Tongue (tissue), 3 donors: ENCODE measurements at places on chromosomes 11 and 22. TPM values are rescaled to one million over a fixed set of nuclear protein-coding genes. Genes with fewer than 3 reads are reported as not detected.
A peak's percentile ranks its signal among the peaks of the same experiment; 100 is the strongest.

Gene JHY
- total RNA-seq: 1.1 TPM

Gene SLC22A9
- not detected for total RNA-seq

Gene CD6
- not detected for total RNA-seq

Gene MS4A6E
- total RNA-seq: not detected

Gene SLC37A2
- total RNA-seq: 3.9 TPM

Gene MYRF
- 1.4 TPM for total RNA-seq

Gene PHF21B
- 0.21 TPM for total RNA-seq

Gene CLCF1
- total RNA-seq: 5.3 TPM

Gene BDNF
- 1.5 TPM for total RNA-seq

DNA sequence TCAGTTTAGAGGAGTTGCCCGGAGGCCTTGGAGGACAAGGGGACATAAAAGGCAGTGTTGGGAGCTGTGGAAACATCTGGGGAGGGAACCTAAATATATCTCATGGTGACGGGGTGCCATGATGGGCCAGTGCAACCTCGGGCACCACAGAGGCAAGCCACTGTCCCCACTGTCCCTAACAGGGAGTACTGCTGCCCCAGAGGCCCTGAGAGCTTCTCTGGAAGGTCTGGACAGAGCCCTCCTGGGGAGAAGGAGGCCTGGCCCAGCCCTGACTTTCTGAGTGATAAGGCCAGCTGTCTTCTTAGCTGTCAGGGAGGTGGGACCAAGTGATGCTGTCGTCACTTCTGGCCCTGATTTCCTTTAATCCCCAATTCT, 5.5 kb upstream of the P2RY6 start:
- DNase-seq: peak; percentile 79

DNA sequence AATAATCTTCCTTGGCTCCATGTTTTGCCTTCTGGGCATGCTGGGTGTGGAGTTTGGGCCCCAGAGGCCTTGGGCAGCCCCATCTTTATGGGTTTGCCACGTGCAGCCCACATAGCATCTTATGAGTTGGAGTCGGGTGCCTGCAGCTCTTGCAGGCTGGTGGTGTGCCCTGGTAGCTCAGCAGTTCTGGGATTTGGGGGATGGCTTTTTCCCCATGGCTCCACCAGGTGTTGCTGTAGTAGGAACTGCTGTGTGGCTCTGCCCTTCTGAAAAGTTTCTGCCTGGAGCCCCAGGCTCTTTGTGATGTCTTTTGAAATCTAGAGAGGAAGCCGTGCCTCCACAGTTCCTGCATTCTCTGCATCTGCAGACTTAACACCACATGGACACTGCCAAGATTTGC, 16.8 kb downstream of the EED start:
- DNase-seq: no peak

DNA sequence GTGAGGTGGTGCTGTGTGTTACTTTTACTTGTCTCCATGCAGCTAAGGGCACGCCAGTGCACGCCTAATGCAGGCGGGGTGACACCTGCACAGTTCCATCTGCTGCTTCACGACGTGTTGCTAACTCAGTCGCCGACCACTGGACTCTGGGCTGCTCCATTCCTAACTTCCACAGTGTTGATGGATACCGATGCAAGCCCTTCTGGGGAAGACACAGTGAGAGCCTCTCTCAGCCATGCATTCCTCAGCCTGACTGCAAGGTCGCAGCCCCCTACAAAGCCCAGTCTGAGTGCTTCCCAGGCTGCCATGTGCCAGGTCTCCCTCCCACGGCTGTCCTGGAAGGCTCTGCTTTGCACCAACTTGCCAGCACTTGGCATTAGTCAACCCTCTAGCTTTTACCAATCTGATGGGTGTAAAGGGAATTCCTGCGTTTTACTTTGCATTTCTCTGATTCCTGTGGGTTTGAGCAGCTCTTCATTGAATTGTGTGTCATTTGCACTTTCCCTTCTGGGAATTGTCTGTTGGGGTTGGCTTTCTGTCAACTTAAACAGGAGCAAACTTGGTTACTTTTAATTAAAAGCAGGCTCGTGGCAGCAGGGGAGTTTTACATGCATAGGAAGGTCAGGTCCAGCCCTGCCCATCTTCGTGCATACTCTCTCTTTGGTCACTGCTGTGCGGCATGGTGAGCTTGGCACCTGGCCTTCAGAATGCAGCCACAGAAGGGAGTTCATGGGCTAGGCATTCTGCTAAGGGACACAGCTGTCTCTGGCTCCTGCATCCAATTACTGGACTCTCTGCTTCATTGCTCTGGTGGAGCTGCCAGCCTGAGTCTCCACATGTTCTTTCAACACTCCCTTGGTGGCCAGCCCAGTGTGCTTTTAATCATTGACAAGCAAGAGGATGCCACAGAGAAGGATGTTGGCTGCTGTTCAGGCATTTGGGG, 34.6 kb upstream of the SHANK2 start:
- peak; percentile 84 for DNase-seq

GRCh38 chr11:28713850-28714249, 605.7 kb downstream of the METTL15 start:
- peak; percentile 8 for DNase-seq

DNA sequence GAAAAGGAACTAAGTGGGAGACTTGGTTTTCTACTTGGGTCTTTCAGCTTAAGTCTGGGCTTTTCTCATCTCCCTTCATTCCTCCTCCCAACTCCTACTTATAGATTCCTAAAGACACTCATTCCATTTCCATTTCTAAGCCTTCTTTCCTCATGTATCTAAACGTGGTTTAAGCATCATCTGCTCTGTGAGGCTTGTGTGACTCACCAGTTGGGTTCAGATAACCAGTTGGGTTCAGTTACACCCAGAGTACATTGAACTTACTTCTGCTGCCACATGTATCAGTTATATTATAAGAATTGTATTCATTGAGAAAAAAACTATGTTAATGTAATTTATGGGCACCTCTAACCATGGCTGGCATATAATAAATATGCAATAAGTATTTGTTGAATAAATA, 831.2 kb upstream of the CCDC90B start:
- no peak for DNase-seq

DNA sequence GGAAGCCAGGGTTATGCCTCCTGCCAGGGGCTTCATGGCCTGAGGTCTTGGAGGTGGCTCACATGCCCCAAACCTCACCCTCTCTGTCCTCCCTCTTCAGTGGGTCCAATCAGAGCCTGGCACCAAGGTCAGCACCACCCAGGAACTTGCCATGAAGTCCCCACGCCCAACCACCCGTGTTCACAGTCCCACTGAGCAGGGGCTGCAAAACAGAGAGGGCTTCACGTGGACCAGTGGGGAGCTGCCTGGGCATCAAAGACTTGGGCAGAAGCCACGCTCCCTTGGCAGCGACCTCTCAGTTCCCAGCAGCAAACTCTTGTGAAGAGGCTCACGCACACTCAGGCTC, 425.8 kb upstream of the B3GAT1 start:
- no peak for DNase-seq

DNA sequence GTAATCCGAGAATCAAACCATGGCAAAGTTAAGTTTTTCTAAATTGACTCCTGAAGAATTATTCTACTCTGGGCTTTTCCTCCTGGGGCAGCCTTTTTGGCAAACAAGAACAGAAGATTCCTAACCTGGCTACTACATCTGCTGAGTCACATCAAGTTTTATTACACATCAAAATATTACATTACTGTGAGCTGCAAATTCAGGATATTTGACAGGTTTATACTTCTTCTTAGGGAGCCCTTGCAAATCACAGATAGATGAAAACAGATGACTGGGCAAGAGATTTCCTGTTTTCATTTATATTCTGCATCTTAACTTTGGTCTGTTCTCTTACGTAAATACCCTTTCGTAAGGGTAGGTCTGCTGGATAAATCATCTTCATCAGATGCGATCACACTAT, 23.6 kb downstream of the XRRA1 start:
- DNase-seq: no peak

GRCh38 chr11:34150494-34151151, 45.2 kb downstream of the NAT10 start:
- DNase-seq: peak; percentile 16

DNA sequence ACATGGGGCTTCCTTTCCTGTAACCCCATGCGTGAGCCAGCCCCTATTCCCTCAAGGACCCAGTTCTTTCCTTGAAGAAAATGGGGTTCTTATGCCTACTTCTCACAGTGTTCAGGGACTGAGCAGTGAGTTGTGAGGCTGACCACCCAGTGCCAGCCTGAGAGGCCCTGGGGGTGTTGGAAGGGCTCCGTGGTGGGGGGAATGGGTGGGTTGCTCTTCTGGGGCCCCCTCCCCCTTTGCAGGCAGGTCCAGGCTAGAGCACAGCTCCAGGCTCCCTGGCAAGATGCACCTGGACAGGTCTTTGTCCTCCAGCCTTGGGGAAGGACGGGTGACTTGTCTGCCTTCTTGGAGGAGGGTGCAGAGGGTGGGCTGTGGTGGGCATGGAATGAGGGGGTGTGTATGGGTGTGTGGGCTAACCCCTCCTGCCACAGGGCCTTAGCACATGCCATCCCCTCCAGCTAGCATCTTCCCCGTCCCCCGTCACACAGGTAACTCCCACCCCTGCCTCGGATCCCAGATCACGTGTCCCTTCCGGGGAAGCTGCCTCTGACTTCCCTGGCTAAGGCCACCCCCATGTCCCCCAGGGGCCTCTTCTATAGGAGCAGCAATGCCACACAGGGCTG, 64.6 kb downstream of the MYEOV start:
- DNase-seq: no peak

GRCh38 chr22:25661073-25661472, 80.9 kb upstream of the MYO18B start:
- peak; percentile 86 for DNase-seq

DNA sequence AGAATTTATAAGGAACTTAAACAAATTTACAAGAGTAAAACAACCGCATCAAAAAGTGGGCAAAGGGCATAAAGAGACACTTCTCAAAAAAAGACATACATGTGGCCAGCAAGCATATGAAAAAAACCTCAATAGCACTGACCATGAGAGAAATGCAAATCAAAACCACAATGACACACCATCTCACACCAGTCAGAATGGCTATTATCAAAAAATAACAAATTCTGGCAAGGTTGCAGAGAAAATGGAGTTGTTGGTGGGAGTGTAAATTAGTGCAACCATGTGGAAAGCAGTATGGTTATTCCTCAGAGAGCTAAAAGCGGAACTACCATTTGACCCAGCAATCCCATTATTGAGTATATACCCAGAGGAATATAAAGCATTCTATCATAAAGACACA, 866.8 kb upstream of the TENM4 start:
- no peak for DNase-seq

- peak; percentile 67 for DNase-seq
Measured at GRCh38 chr22:46737105-46737975, 712 bp downstream of the CERK start.

DNA sequence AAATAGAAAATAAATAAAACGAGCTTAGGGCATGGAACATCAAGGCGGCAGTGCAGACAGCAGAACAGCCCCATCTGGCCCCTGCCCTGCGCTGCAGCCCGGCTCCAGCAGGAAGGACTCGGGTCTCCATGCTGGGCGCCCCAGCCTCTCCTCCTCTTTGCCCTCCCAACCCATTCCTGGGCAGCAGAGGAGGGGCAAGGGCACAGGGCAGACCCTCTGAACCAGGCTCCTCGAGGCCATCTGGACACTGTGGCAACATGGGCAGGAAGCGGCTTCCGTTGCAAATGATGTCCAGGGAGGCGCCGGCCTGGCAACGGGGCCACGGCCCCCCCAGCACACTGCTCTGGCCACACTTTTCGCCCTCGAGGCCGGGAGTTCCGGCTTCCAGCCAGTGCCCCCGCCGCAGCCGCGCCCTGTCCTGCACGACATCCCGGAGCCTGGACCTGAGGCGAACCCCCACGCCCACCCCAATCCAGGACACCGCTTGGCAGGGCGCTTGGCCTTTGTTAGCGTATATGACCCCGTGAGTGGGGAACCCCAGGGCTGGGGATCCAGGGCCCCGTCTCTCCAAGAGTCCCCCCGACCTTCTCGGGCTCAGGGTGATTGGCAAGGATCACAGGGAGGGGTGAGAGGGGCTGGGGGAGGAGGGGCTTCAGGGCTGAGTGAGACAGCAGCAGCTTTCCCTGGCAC, 192.1 kb downstream of the IGLL1 start:
- no peak for DNase-seq

GRCh38 chr11:1295591-1295990, 13.8 kb downstream of the TOLLIP start:
- no peak for DNase-seq

DNA sequence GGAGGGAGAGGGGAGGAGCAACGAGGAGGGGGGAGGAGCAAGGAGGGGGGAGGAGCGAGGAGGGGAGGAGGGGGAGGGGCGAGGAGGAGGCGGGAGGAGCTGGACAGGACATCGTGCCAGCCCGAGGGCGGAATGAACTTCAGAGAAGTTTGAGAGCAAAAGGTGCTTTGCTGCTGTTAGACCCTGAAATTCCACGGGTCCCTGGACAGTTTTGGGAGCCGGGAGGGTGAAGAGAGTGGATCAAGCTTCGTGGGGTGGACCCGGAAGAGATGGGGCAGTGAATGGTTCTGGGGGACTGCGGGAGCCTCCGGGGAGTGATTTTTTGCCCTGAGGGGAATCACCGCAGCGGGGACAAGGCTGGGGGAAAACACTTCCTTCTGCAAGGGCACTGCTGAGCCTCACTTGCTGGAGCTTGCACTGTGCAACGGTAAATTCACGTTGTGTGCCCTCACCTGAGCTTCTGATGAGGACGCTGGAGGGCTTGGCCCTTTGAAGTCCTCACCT, 10.7 kb upstream of the NLRP6 start:
- no peak for DNase-seq

- DNase-seq: no peak
Measured at GRCh38 chr11:128361451-128362020, 225.8 kb downstream of the ETS1 start.

DNA sequence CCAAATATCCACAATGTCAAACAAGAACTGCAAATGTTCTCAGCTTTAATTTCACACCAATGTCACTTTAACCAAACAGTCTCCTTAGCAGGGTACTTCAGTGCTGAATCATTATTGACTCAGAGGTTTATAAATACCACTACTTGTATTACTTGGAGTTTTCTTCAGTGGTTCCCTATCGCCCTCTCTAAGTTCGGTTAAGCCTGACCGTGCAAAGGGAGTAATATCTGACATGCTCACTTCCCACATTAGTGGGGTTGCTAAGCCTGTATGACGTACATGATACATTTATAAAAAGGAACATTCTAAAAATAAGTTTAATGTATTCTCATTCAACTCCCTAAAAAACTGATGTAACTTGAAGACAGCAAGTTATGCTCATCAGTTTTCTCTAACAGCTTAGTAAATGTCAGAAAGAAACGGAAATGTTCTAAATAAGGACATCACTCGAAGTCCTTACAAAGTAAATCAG, 93.1 kb upstream of the ZC3H12C start:
- DNase-seq: peak; percentile 49

- peak; percentile 81 for DNase-seq
Measured at GRCh38 chr11:120316880-120317688, 8.0 kb upstream of the TLCD5 start.

DNA sequence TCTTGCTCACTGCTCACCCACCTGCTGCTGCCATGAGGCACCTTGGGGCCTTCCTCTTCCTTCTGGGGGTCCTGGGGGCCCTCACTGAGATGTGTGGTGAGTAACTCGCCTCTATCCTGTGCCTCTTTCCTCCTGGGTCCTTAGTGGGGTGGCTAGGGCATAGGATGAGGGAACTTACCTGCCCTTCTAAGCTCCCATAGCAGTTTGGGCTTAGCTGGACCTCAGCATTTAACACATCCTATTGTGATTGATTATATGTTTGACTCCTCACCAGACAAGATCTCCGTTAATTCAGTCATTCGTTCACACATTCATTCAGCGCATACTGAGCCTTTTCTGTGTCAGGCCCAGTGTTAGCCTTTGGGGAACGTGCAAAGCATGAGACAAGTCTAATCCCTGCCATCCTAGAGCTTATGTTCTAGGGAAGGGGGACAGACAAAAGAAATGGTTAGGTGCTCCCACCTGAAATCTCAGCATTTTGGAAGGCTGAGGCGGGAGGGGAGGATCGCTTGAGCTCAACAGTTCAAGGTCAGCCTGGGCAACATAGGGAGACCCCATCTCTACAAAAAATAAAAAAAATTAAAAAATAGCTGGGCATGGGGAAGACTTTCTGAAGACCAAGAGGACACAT, 441 bp downstream of the TCN2 start:
- no peak for DNase-seq
